ENCODE measurements at places on chromosomes 2 and 18. TPM values are rescaled to one million over a fixed set of nuclear protein-coding genes. Genes with fewer than 3 reads are reported as not detected.

PRKAG3 gene
- total RNA-seq: not detected

IL18RAP gene
- not detected for total RNA-seq

CDH19 gene
- under 0.01 TPM for total RNA-seq

WNT10A gene
- not detected for total RNA-seq

ROCK1 gene
- 34.7 TPM for total RNA-seq

CCDC142 gene
- 12.8 TPM for total RNA-seq

RNF181 gene
- total RNA-seq: 267 TPM

MC2R gene
- total RNA-seq: not detected

CD226 gene
- total RNA-seq: 1.5 TPM

POU3F3 gene
- not detected for total RNA-seq

RAB27B gene
- total RNA-seq: under 0.01 TPM

CERKL gene
- not detected for total RNA-seq

CAPN14 gene
- 0.09 TPM for total RNA-seq

LONRF2 gene
- total RNA-seq: under 0.01 TPM

SGO2 gene
- total RNA-seq: 1.6 TPM

FOXI3 gene
- total RNA-seq: not detected

HTR2B gene
- 1.5 TPM for total RNA-seq

CHN1 gene
- total RNA-seq: 6.5 TPM

FAM124B gene
- total RNA-seq: 13.3 TPM

FAP gene
- total RNA-seq: 0.09 TPM

All from dermis lymphatic vessel endothelial cell (primary cell).